ENCODE measurements at places on chromosomes 13 and 19.

- DNase-seq: no peak
These were observed 186.2 kb downstream of the POSTN start for GRCh38 chr13:37412241-37412921.

DNA sequence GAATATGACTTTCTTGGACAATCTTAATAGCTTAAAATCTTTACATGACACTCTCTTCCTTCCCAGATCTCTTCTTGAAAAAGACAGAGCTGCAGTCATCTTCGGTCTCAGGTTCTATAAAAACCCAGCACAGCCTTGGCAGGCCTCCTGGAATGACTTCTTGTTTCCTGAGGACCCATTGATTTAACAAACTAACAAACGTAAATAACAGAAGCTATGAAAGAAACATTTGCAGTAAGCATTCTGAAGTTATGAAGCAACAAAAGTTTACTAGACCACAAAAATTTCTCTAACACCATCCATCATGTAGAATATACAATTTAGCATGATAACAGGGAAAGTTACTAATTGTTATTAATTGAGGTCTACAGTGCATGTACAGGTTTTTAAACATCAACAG, 62.8 kb upstream of the STARD13 start:
- no peak for DNase-seq

DNA sequence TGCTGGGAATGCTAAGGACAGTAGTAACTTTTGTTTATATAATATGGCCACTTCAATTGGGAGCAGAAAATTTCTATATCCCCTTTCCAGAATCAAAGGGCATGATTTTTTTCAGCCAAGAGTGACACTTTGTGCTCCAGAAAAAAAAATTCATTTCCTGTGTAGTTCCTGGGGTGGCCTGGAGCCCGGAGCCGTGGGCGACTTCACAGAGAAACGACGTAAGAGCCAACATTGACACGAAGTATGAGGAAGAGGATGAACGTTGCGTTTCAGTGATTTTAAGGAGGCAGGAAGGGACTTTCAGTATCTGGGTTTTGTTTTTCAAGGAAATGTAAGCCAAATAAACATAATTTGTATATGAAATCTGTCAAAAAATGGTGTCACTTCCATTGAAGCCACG, 187.6 kb downstream of the STK24 start:
- no peak for DNase-seq

DNA sequence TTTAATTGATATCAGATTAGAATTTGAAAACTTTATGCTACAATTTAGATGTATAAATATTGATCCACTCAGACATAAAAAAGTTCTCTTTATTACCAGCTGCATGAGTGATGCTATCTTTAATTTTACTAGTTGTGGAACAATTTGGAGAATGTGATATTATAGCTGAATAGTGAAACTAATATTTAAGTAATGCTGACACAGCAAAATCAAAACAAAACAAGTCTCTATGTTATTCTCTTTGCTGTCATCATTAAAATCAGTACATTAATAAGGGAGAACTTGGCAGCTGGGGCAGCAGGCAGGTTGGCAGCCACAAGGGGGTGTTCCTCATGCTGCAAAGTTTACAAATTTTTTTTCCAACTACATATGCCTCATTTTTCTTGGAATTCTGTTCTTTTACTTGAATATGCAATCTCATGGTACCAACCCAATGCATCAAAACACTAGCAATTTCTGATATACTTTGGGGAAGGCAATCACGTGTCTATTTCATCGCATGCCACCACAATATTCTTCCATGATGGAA, 585.3 kb downstream of the FGF9 start:
- no peak for DNase-seq

DNA sequence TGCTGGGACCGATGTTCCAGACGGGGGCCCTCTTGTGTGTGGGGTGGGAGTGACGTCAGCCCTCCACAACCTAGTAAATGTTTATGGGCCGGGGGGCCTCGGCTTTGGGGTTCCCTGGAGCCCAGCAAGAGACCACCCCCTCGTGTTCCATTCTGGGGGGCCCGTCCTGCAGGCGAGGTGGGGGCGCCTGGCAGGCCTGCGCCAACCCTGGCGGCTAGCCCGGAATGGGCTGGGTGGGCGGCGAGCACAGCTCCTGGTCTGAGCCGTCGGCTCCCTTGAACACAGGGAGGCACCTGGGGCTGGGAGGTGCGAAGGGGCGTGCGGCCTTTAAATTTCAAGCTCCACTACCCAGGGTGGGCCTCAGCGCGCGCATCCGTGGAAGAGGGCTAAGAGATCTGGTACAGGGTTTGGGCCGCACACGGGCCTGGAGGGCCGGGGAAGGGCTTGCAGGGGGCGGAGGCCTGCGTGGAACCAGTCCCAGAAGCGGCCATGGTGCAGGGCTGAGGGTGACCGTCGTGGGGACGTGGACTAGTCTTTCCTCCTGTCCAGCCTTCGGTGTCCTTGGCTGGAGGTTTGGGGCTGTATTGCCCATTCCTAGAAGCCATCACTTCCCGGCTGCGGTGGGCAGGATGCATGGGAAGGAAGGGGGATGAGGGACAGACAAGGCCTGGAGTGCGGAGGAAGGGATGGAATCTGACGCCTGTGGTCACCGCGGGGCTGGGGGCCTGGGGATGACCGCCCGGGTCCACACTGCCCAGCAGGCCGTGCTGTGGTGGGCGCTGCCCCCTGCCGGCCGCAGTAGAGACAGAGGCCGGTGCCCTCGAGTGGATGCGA, 11.4 kb downstream of the NDUFA11 start:
- no peak for DNase-seq

DNA sequence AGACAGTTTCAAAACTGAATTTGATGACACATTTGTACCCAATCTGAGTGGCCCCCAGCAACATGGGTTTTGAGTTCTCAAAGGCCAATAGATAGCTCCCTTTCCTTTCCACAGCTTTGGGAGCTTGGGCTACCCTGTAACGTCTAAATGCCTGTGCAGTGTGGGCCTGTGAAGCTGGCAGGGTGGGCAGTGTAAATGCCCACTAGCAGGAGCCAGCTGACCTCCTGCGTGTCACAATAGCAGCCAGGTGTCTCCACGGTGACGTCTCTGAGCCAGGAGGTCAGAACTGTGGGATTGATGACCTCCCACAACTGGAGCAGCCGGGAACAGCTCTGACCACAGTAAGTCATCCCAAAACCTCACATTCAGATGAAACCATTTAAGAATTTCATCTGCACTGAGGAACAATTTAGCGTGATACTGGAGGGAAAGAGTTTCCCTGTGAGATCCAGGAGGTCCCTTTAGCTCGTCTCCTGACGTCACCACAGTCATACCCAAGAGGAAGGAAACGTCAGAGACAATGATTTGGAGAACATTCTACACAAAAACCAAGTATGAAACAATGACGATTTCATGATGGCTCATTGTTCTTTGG, at the start of gene IPO5:
Gene IPO5, plus strand, starts transcription at position 300 of the 595 bp plus-strand sequence. CDS start 23,022 bp downstream, outside the sequence.
- no peak for DNase-seq

All from SHP77 treated with DMSO at 0.1 percent for 48 hours (cell line).